ENCODE measurements at places on chromosomes 2 and 18.

GRCh38 chr18:7876354-7877104 lies 309.4 kb downstream of the PTPRM start:
- DNase-seq = no peak

- DNase-seq = no peak
Measured at GRCh38 chr18:45774065-45774521, 50.1 kb downstream of the SLC14A1 start.

DNA sequence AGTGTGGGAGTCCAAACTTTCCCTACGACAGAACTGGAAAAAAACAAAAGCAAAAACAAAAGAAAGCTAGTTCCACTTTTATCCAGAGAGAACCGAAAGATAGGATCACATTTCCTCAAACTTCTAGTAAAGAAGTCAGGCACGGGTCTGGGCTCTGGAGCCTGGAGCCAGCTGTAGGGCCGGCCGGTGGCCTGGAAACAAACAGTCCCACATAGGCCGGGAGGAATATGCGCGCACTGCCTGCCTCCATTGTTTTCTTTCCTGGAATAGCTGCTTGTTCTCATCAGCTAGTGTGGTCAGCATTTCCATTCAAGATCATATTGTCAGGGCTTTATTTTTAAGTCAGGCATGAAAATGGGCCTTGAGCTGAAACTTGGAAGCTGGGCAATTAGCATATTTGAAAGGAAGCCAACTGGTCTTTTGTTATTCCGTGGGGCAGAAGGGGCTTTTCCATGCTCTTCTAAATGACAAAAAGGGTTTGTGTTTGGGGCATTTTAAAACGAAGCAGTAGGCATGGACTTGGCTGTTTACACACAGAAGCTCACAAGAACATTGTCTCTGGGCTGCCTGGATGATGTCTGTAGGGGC lies 58.7 kb upstream of the RFX8 start:
- peak; percentile 31 for DNase-seq

- peak; percentile 96 for DNase-seq
Measured at GRCh38 chr2:46847185-46847710, 68.4 kb downstream of the MCFD2 start.

DNA sequence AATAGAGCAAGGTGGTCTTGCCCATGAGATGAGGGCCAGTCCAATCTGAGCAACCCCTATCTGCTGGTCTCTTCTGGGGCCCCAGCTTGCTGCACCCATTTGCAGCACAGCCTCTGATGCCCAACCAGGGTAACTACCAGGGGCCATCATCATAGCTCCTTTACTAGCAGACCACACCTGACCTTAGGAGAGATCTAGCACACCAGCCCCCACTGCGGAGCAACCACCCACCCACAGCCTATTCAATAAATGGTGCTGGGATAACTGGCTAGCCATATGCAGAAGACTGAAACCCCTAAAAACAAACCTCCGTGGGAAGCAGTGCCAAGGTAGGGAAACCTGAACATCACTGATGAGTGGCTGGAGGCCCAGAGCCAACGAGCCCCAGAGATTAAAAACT lies 196.1 kb upstream of the RBBP8 start:
- DNase-seq = no peak

- DNase-seq = no peak
Measured at GRCh38 chr2:128489526-128490273, 171.0 kb upstream of the HS6ST1 start.

GRCh38 chr2:6650311-6650710 lies 215.4 kb downstream of the CMPK2 start:
- no peak for DNase-seq

DNA sequence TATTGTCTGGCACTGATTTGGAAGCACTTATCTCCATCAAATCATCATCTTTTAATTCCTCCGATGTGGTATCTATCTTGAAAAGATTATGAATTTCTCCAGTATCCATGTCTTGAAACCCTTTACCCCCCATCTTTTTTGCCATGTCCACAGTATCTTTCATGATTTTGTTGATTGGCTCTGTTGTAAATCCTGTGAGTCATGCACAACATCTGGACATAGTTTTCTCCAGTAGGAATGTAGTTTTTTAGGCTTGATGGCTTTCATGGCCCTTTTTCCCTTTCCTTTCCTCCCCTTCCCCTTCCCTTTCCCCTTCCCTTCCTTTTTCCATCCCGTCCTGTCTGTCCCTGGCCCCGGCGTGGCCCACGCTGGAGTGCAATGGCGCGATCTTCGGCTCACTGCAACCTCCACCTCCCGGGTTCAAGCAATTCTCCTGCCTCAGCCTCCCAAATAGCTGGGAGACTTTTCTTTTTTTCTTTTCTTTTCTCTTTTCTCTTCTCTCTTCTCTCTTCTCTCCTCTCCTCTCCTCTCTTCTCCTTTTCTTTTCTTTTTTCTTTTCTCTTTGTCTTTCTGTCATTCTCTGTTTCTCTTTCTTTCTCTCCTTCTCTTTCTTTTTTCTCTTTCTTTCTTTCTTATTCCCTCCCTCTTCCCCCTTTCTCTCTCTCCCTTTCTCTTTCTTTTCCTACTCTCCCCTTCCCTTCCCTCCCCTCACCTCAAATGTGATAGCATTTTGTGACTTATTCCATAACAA lies 18.4 kb upstream of the ZNF638 start:
- DNase-seq = no peak

GRCh38 chr2:100339823-100340222 lies 17.5 kb upstream of the LONRF2 start:
- no peak for DNase-seq

DNA sequence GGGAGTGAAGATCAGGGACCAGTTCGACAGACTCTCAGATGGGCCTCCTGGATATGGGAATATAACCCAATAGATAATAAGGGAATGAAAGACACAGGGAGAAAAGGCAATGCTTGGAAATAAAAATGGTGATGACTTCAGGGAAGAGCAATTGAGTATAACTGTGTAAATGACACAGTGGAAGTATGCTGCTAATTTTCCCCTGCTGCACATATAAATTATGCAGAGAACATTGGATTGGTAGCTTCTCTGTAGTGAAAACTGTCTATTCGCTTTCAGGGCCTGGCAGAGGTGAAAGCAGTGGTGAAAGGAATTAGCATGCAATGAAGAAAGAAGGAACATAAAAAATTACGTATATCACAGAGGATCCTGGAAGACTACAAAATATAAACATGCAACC lies 398.2 kb upstream of the CDH2 start:
- no peak for DNase-seq

DNA sequence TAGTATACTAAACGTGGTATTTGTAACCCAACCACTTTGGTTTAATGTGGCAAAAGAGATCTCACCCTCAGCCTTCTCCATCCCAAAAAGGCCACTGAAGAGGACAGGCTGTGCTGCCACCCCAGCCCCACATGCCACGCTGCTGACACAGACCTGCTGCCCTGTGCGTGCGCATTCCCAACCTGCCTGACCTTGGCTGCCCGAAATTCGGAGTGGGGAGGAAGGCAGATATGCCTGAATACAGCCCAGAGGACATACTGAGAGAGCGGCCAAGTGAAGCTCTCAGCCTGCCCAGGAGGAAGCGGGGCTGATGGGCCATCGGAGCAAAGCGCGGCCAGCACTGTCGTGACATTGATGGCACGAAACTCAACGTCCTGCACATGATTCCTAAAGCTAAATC lies 70.0 kb downstream of the HDAC4 start:
- no peak for DNase-seq

All from left ventricle myocardium superior (tissue), 1 donor.